Upper lobe of right lung (tissue), 1 donor: ENCODE measurements at places on chromosomes 16 and 17. TPM values are rescaled to one million over a fixed set of nuclear protein-coding genes. Genes with fewer than 3 reads are reported as not detected.

GRCh38 chr17:65626451-65626850 is 65.0 kb upstream of the AXIN2 start:
- H3K4me3 ChIP-seq, result no peak overlapping the region
- DNase-seq, result no peak
- H3K27me3 ChIP-seq, result no peaks in the 10 kb centered on the region

CDK5RAP3 gene
- 140 TPM for total RNA-seq

GIT1 gene
- total RNA-seq, result 64.8 TPM

MT1F gene
- 9.1 TPM for total RNA-seq

CTRB1 gene
- total RNA-seq, result not detected

KRT12 gene
- not detected for total RNA-seq

ZPBP2 gene
- total RNA-seq, result not detected

- H3K27ac ChIP-seq, result no peak overlapping the region
- no peaks in the 10 kb centered on the region for H3K27me3 ChIP-seq
- H3K36me3 ChIP-seq, result no peaks in the 10 kb centered on the region
- no peak for DNase-seq
- no peaks in the 10 kb centered on the region for H3K4me1 ChIP-seq
- no peak overlapping the region for H3K4me3 ChIP-seq
Observed at GRCh38 chr17:73506470-73507435, 137.5 kb downstream of the SDK2 start.

GRCh38 chr16:49640581-49640980 is 215.3 kb downstream of the ZNF423 start:
- no peak overlapping the region for H3K27ac ChIP-seq
- H3K4me3 ChIP-seq, result no peak overlapping the region
- H3K36me3 ChIP-seq, result no peaks in the 10 kb centered on the region
- H3K4me1 ChIP-seq, result peaks cover 19% of the 10 kb centered on the region
- H3K27me3 ChIP-seq, result no peaks in the 10 kb centered on the region

GRCh38 chr16:64919929-64920607 is 201.8 kb downstream of the CDH11 start:
- H3K27ac ChIP-seq, result no peak overlapping the region
- H3K27me3 ChIP-seq, result no peaks in the 10 kb centered on the region
- no peaks in the 10 kb centered on the region for H3K4me1 ChIP-seq
- H3K36me3 ChIP-seq, result no peaks in the 10 kb centered on the region
- no peak for DNase-seq

DNA sequence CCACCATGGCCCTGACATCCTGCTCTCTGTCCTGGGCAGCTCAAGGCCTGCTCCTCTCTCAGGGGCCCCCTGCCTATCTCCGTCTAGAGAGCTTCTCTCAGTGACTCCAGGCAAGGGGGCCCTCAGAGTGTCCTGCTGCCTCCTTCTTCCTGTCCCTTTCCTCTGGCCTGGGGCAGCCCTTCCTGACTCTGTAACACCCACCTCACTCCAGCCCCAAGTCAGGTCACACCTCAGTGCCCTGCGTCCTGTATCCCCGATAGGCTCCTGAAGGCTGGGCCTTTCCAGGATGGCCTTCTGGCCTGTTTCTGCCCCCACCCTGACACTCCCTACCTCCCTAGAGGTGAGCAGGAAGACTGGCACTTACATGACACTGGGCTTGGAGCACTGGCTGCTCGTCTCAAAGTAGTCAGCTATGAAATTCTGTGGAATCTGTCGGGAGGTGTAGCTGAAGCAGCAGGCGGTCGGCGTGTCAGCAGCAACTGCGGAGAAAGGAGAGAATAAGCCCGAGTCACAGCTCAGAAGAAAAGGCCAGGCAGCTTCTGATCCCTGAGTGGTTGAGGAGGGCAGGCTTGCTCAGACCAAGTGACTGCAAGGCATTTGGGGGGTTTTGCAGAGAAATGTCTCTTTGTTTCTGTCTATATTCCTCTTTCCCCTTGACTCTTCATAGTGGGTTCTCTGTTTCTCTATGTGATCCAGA is 976 bp downstream of the CCL3L1 start:
- DNase-seq, result no peak
- peaks cover 10% of the 10 kb centered on the region for H3K4me1 ChIP-seq
- H3K36me3 ChIP-seq, result no peaks in the 10 kb centered on the region
- H3K27ac ChIP-seq, result peak overlapping the region; percentile 14
- H3K27me3 ChIP-seq, result no peaks in the 10 kb centered on the region

DNA sequence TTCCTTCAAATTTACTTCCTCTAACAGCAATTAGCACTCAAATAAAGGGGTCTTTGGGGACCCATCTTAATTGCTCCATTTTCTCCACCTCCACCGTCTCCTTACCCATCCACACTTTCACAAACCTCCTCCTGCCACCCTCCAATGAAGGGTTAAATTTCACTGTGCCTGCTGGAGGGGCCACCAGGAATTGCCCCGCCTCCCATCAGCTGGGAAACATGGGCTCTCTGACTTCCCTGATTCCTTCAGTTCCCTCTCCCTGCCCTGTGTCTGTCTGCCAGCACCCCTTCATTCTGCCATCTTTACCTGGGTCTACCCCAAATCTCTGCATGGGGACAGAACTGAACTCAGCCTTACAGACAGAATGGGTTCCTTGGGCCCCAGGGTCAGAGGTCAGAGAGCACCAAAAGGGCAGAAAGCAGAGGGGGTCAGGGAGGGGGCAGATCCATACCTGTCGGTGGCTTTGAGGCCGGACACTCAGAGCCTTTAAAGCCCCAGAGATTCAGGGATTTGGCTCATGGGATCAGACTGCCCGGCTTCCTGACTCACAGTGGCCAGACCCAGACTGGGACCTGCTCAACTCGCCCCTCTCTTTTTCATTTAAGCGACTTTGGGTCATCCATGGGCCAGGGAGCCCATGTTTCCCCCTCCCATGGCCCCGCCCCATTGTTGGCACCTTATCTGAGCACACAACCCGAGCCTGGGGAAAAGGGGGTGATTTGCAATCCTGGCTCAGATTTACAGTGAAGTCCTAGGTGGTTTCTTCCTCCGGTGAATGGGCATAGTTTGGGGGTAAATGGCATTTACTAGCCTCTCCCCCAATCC is 17.6 kb upstream of the SP2 start:
- peaks cover 8% of the 10 kb centered on the region for H3K27me3 ChIP-seq
- H3K27ac ChIP-seq, result no peak overlapping the region
- peaks cover 13% of the 10 kb centered on the region for H3K4me1 ChIP-seq
- H3K36me3 ChIP-seq, result no peaks in the 10 kb centered on the region
- no peak overlapping the region for H3K4me3 ChIP-seq

- H3K36me3 ChIP-seq, result no peaks in the 10 kb centered on the region
- H3K4me3 ChIP-seq, result no peak overlapping the region
- no peaks in the 10 kb centered on the region for H3K27me3 ChIP-seq
Observed at GRCh38 chr16:87800497-87800896, 34.7 kb upstream of the KLHDC4 start.

DNA sequence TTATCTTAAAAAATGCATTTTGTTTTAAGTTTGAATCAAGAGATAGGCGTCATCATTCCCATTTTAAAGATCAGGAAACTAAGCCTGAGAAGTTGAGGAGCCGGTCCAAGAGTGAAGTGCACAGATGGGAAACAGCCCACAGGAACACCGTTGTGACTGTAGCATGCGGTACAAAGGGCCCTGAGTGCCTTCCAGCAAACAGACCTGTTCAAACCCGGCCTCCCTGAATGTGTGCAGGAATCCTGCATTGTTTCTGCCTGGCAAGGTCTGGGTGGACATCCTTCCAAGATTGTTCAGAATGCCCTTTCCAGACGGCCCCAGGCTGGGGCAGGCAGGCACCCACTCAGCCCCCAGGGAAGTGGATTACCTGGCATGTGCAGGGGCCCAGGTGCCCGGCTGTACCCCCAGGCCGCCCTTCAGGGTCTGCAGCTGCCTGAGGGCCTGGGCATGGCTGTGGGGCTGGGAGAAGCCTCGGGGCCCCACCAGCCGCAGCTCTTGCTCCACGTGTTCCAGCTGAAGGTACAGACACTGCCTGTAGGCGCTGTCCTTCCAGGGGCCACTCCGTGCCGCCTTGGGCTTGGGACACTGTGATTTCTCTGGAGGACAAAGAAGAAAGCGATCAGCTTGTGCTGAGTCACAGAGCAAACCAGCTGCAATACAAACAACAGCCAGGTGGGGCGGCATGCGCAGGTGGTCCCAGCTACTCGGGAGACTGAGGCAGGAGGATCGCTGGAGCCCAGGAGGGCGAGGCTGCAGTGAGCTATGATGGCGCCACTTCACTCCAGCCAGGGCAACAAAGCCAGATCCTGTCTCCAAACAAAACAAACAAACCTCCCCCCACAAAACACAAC is 45.0 kb upstream of the GCSH start:
- no peaks in the 10 kb centered on the region for H3K36me3 ChIP-seq
- no peak for DNase-seq
- H3K4me3 ChIP-seq, result no peak overlapping the region
- H3K27me3 ChIP-seq, result no peaks in the 10 kb centered on the region
- H3K27ac ChIP-seq, result no peak overlapping the region

DNA sequence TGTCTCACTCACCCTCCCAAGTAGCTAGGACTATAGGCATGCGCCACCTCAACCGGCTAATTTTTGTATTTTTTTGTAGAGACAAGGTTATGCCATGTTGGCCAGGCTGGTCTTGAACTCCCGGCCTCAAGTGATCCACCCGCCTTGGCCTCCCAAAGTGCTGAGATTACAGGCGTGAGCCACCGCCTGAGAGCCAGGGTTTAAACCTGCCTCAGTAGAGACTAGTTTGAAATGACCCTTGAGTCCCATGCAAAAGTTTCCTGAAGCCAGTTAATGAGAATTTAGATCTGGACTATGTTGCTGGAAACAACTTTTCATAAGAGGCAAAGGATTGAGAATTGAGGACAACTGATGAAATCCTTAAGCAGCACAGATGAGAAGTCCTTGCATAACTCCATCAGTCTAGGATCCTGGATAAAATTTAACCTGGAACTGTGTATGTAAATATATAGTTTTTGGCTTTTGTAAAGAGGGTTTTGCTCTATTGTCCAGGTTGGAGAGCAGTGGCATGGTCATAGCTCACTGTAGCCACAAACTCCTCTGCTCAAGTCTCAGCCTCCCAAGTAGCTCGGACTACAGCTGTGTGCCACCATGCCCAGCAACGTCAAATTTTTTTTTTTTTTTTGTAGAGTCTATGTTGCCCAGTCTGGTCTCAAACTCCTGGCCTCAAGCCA is 43.2 kb downstream of the CYB5B start:
- no peak overlapping the region for H3K27ac ChIP-seq
- no peaks in the 10 kb centered on the region for H3K27me3 ChIP-seq
- peaks cover 20% of the 10 kb centered on the region for H3K4me1 ChIP-seq
- no peak overlapping the region for H3K4me3 ChIP-seq
- no peak for DNase-seq
- peaks cover 6% of the 10 kb centered on the region for H3K36me3 ChIP-seq

DNA sequence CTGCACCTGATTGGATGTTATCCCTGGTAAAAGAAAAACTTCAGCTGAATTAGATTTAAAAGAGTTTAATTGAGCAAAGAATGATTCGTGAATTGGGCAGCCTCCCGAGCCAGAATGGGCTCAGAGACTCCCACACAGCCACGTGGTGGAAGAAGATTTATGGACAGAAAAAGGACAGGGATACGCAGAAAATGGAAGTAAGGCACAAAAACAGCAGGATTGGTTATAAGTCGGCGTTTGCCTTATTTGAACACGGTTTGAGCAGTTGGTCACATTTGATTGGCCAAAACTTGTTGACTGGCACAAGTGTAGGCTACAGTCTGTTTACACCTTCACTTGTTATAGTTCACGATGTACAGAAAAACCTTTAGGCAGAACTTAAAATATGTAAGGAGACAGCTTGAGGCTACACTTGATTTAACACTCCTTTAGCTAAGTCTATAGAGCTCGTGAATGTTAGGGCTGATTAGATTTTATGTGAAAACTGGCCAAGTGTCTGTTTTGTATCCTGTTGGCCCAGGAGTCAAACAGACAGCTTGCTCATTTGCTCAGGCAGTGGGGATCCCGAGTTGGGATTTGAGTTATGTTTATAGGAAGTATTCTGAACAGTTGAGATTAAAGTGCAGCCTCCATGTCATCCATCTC is 119.5 kb upstream of the SHISA6 start:
- H3K27ac ChIP-seq, result no peak overlapping the region
- no peaks in the 10 kb centered on the region for H3K4me1 ChIP-seq
- H3K27me3 ChIP-seq, result no peaks in the 10 kb centered on the region
- DNase-seq, result no peak
- no peaks in the 10 kb centered on the region for H3K36me3 ChIP-seq

GRCh38 chr17:82188001-82188961 is 24.4 kb downstream of the CCDC57 start:
- peaks cover 21% of the 10 kb centered on the region for H3K36me3 ChIP-seq
- H3K27me3 ChIP-seq, result no peaks in the 10 kb centered on the region
- no peaks in the 10 kb centered on the region for H3K4me1 ChIP-seq
- H3K4me3 ChIP-seq, result no peak overlapping the region

MYH3 gene
- total RNA-seq, result 2.8 TPM

PRSS27 gene
- 0.81 TPM for total RNA-seq

CD300A gene
- total RNA-seq, result 17.5 TPM

- no peaks in the 10 kb centered on the region for H3K27me3 ChIP-seq
- H3K36me3 ChIP-seq, result no peaks in the 10 kb centered on the region
- peak; percentile 77 for DNase-seq
- H3K4me1 ChIP-seq, result peaks cover 6% of the 10 kb centered on the region
- no peak overlapping the region for H3K4me3 ChIP-seq
Observed at GRCh38 chr17:73657473-73658116, 13.3 kb upstream of the SDK2 start.

DNA sequence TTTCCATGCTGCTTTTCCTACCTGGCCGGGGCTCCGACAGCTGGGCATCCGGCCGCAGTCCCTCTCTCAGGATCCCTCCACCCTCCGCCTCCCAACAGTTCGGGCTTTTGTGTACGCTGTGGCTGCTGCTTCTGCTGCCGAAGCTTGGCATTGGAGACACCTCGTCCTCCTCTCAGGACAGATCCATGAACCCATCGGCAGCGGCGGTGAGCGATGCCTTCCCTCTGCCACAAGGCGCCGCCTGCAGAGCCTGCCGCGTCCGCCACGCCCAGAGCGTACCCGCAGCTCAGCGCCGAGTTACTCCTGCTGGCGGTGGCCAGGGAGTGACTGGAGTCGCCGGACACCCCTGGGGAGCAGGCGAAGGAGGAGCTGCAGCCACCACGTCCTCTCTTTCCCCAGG is 2032.8 kb downstream of the TP53TG3F start:
- H3K4me3 ChIP-seq, result no peak overlapping the region
- H3K27ac ChIP-seq, result no peak overlapping the region
- no peaks in the 10 kb centered on the region for H3K27me3 ChIP-seq
- H3K36me3 ChIP-seq, result no peaks in the 10 kb centered on the region

GRCh38 chr16:6016530-6017184 is 919.1 kb upstream of the EEF2KMT start:
- H3K27me3 ChIP-seq, result peaks cover 30% of the 10 kb centered on the region
- H3K4me3 ChIP-seq, result no peak overlapping the region
- H3K36me3 ChIP-seq, result no peaks in the 10 kb centered on the region
- H3K4me1 ChIP-seq, result no peaks in the 10 kb centered on the region
- H3K27ac ChIP-seq, result no peak overlapping the region

- DNase-seq, result peak; percentile 59
- peaks cover 20% of the 10 kb centered on the region for H3K4me1 ChIP-seq
- no peak overlapping the region for H3K4me3 ChIP-seq
Observed at GRCh38 chr17:40520991-40521453, 19.6 kb upstream of the TNS4 start.

DNA sequence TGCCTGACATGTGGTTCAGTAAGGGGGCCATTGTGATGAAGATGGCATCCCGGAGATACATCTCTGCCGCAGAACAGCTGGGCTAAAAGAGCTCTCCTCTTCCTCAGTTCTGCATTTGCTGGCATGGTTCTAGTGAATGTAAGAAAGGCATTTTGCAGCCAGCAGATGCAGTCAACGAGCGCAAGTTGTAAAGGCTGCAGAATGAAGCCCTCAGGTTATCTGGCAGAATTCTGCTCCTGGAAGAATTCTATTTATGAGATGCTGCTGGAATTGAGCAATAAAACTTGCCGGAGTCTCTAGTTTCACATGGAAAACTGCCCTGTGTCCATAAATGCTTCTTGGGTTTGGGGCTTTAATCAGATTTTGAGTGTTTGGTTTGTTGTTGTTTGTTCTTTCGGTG is 176.8 kb upstream of the HSBP1 start:
- no peaks in the 10 kb centered on the region for H3K4me1 ChIP-seq
- H3K36me3 ChIP-seq, result no peaks in the 10 kb centered on the region
- no peak overlapping the region for H3K4me3 ChIP-seq
- no peaks in the 10 kb centered on the region for H3K27me3 ChIP-seq
